ENCODE measurements at places on chromosomes 4 and X.

- no peak for DNase-seq
These were observed 230.3 kb downstream of the APBB2 start for GRCh38 chr4:40984051-40984450.

DNA sequence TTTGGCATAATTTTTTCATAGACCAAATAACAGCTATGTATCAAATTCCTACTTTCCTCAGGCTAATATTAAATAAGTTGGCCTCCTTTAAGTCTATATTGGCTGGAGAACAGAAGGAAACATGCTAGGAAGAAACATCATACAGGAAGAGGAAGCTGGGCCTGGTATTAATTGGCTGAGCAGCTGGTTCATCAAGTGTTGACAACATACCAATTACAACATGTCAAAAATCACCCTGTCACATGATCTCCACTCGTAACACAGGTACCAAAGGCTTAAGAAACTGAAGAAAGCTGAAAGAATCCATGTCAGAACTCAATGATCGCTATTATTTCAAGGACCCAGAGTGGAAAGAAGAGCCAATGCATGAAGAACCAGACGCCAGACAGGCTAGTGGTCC, 10.5 kb downstream of the WDFY3 start:
- no peak for DNase-seq

- DNase-seq, result no peak
These were observed 6.6 kb downstream of the KLHL15 start for GRCh38 chrX:24020306-24020876.

GRCh38 chr4:6258741-6259140, 10.9 kb upstream of the WFS1 start:
- no peak for DNase-seq

DNA sequence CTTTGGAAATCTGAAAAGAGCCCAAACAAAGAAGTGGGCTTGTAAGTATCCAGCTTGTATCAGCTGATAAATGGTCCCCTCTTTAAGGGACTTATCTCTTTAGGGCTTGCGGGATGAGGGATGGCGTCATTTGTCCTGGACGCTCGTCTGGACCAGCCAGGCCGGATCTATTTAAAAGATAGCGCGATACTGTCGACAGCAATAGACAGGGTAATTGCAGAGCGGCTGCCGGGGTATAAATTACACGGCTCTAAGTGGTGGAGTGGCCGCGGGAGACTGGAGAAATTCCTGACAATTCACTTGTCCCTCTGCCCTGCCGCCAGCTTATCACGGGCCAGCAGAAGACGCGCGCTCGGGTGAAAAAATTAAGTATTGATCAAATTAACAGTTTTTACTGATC, 90.7 kb downstream of the FAM53A start:
- no peak for DNase-seq

- no peak for DNase-seq
These were observed 467.0 kb downstream of the PCDH18 start for GRCh38 chr4:137065311-137065710.

Measured in thoracic aorta (tissue), 2 donors.